ENCODE measurements at places on chromosomes 7 and 10.

DNA sequence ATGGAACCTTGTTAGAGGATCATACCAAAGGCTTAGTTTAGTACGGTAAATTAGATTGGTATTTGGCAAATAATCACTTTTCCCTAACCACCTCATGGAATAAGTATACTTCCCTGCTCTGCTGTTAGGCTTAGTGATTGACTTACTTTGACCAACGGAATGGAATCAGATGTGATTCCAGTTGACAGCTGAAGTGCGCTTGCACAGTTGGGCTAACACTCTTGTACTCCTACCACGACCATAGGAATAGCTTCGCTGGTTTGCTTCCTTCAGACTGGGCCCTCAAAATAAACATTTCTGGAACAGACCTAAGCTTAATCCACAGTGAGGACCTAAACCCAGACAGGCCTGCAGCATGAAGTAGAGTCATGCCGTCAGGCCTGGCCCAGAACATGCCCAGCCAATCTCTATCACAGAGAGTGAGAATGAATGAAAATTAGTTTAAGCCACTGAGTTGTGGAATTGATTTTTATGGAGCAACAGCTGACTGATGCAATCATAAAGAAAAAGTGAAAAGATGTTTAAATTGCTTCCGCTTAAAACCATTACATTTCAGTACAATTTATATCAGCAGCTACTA lies 122.3 kb downstream of the DOCK4 start:
- H3K36me3 ChIP-seq = no peaks in the 10 kb centered on the region
- DNase-seq = peak; percentile 43
- peaks cover 9% of the 10 kb centered on the region for H3K4me1 ChIP-seq
- no peak overlapping the region for H3K4me3 ChIP-seq
- no peak overlapping the region for H3K27ac ChIP-seq

GRCh38 chr7:68680235-68680872 lies 917.9 kb upstream of the AUTS2 start:
- H3K4me3 ChIP-seq = no peak overlapping the region
- DNase-seq = no peak
- no peaks in the 10 kb centered on the region for H3K4me1 ChIP-seq

DNA sequence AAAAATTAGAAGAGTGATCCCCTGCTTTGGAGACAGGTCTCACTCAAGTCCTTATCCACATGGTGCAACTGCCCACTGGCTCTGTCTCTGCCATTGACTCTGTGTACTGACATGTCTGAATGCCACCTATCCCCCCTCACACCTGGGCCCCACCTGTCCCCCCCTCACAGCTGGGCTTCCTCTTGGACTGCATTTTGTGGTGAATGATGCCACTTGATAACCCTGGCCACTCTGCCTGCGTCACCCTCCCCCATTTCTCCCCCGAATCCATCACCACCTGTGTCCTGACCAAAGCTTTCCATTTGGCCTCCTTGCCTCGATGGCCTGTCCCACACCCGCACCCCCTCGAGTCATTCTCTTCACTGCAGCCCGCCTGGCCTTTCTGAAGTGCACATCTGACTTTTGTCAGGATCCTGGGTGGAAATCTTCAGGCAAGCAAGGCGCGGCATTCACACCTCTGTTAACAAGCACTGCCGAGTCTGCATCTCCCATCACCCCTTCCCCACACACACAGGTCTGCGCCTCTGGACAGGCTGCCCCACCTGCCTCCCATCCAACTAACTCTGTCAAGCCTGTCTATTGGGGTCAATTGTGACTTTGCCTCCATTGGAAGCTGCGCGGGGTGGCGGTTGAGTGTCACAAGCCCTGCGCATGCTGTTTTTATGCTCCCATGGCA lies 175.3 kb upstream of the KLF14 start:
- peaks cover 3% of the 10 kb centered on the region for H3K4me1 ChIP-seq
- H3K36me3 ChIP-seq = no peaks in the 10 kb centered on the region
- no peak overlapping the region for H3K27ac ChIP-seq
- no peak for DNase-seq

DNA sequence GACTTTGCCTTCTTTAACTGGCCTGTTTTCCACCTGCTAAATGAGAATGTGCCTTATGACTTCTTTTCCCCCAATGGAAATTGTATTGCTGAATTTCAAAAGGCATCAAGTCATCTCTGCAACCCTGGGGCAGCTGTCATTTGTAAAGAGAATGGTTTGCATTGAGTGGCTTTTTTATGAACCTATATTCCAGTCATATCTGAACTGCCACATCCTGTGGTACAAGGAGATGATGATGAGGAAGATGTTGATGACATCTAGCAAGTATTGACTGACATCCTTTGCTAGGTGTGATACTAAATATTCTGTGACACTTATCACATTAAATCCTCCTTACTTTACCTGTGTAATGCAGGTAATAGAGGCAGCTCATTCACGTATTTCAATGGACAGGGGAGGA lies 88.3 kb upstream of the KIAA1217 start:
- no peaks in the 10 kb centered on the region for H3K36me3 ChIP-seq
- no peak overlapping the region for H3K4me3 ChIP-seq
- no peaks in the 10 kb centered on the region for H3K27me3 ChIP-seq
- DNase-seq = no peak
- peaks cover 3% of the 10 kb centered on the region for H3K4me1 ChIP-seq
- no peak overlapping the region for H3K27ac ChIP-seq

GRCh38 chr7:40507166-40507565 lies 372.4 kb downstream of the SUGCT start:
- H3K36me3 ChIP-seq = no peaks in the 10 kb centered on the region
- H3K27ac ChIP-seq = no peak overlapping the region
- DNase-seq = peak; percentile 57
- no peak overlapping the region for H3K4me3 ChIP-seq
